Esophagus squamous epithelium (tissue), 5 donors: ENCODE measurements at places on chromosomes 13 and 19. TPM values are rescaled to one million over a fixed set of nuclear protein-coding genes. Genes with fewer than 3 reads are reported as not detected.
A peak's percentile ranks its signal among the peaks of the same experiment; 100 is the strongest.

- H3K27me3 ChIP-seq, result no peaks in the 10 kb centered on the region
- no peak for DNase-seq
- H3K36me3 ChIP-seq, result no peaks in the 10 kb centered on the region
- H3K4me1 ChIP-seq, result no peaks in the 10 kb centered on the region
- H3K27ac ChIP-seq, result no peak overlapping the region
Measured at GRCh38 chr13:60093425-60094019, 70.2 kb downstream of the DIAPH3 start.

DNA sequence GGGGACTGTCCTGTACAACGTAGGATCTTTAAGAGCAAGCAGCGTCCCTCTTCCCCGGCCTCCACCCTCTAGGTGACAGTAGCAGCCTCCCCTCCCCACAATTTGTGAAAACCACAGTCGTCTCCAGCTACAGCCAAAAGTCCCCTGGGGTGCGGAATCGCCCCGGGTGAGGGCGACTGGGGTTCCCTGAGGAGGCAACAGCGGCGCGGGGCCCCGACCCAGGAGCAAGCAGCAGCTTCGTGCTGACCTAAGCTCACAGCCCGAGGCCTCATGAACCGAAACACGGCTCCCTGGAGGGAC lies 322 bp downstream of the ZNF558 start:
- DNase-seq, result no peak
- H3K36me3 ChIP-seq, result no peaks in the 10 kb centered on the region
- H3K27ac ChIP-seq, result peak overlapping the region; percentile 96

DNA sequence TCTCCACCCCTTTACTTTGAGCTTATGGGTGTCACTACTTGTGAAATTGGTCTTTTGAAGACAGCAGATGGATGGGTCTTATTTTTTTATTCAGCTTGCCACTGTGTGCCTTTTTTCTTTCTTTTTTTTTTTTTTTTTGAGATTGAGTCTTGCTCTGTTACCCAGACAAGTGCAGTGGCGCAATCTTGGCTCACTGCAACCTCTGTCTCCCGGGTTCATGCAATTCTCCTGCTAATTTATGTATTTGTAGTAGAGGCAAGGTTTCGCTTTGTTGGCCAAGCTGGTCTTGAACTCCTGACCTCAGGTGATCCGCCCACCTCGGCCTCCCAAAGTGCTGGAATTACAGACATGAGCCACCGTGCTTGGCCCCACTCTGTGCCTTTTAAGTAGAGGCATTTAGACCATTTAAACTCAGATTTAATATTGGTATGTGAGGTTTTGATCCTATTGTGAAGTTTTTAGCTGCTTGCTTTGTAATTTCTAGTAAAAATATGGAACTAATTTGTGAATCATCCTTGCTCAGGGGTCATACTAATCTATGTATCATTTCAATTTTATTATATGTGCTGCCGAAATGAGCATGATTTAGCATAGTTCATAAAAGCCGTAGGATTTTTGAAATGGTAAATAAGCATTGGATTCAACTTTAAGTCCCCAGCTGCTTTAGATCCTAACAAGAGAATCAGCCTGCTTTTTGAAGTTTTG lies 584.5 kb downstream of the SLITRK1 start:
- H3K27me3 ChIP-seq, result no peaks in the 10 kb centered on the region
- no peak overlapping the region for H3K4me3 ChIP-seq
- no peak overlapping the region for H3K27ac ChIP-seq
- DNase-seq, result no peak
- H3K4me1 ChIP-seq, result no peaks in the 10 kb centered on the region

The VSIG10L gene
- total RNA-seq, result 46.0 TPM

The KCNRG gene
- total RNA-seq, result 2.9 TPM

The C2CD4C gene
- 1.1 TPM for total RNA-seq

The TCF3 gene
- 66.0 TPM for total RNA-seq
